Right renal pelvis (tissue), 4 donors: ENCODE measurements at places on chromosomes 6 and 20.
A peak's percentile ranks its signal among the peaks of the same experiment; 100 is the strongest.

- DNase-seq = peak; percentile 23
These were observed 874.2 kb downstream of the TFAP2A start for GRCh38 chr6:9540534-9541126.

GRCh38 chr20:24485981-24486380 is 16.6 kb downstream of the SYNDIG1 start:
- no peak for DNase-seq

DNA sequence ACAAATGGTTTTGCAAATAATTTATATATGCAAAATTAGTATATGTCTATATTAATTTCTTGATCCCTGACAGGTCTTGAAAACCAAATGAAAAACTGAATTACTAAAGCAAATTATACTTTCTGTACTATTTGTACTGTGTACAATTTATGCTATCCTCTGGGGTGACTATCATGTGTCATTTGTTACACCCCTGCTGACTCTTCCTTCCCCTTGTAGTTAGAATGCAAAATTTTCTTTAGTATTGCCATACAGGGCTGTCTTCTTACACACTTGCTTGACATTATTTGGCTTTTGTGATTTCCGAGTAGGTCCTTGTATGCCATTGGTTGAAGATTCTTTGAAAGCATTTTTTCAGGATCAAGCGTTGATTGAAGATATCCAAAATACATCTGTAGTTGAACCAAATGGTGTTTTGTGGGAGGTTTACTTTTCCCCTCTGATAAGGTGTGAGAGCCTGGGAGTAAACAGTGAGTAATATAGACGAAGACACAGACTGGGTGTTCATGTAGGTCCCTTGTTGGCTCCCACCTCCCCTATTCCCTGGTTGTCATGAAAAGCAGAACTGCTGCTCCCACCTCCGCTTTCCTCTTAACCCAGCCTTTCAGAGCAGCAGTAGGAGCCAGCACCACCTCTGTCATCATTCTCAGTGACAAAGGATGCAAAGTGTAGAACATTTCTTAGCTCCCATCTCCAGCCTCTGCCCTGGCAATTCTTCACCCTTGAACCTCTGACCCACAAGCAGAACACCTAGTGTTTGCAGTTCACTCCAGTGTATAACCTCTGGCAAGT is 29.0 kb downstream of the NCOA7 start:
- no peak for DNase-seq

GRCh38 chr6:167996424-167997199 is 859 bp upstream of the KIF25 start:
- no peak for DNase-seq

GRCh38 chr6:13427316-13427715 is 60.1 kb downstream of the GFOD1 start:
- DNase-seq = no peak

DNA sequence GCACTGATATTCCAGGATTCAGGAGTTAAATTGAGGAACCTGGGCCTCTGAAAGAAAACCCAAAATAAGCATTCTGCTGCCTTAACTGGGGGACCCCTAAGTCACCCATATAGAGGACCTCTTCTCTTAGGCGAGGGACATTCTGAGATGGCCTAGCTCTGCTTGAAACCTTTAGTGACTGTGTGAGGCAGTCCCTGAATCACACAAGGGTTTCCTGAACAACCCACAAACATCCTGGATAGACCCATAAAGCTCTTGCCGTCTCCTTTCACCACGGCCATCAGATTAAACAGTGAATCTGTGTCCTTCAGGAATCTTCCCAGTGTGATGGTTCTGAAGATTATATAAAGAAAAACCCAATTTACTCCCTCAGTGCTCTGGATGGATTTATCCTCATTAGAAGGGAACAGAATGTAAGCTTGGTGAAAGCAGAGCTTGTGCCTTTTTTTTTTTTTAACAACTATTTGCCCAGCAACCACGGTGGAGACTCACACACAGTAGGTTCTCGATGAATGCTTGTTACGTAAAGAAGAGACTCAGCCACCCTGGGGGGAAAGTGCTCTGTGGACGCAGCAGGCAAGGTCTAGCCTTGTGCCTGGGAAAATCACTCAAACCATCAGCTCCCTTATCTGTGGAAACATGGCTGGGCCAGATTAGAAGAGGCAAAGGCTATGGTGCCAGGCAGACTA is 39.1 kb upstream of the SIRPG start:
- no peak for DNase-seq

GRCh38 chr6:2732503-2733089 is 18.1 kb downstream of the MYLK4 start:
- no peak for DNase-seq

DNA sequence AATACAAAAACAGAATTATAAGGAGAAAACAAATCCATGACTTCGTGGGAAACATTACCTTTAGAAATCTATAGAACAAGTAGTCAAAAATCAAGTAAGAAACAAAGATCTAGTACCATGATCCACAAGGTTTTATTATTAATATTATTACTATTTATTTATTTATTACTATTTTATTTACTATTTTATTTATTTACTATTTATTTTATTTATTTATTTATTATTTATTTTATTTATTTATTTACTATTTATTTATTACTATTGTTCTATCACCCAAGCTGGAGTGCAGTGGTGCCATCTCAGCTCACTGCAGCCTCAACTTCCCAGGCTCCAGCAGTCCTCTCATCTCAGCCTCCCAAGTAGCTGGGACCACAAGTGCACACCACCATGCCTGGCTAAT is 13.5 kb upstream of the ELMO2 start:
- no peak for DNase-seq

GRCh38 chr6:150547502-150548222 is 52.0 kb upstream of the PLEKHG1 start:
- no peak for DNase-seq

DNA sequence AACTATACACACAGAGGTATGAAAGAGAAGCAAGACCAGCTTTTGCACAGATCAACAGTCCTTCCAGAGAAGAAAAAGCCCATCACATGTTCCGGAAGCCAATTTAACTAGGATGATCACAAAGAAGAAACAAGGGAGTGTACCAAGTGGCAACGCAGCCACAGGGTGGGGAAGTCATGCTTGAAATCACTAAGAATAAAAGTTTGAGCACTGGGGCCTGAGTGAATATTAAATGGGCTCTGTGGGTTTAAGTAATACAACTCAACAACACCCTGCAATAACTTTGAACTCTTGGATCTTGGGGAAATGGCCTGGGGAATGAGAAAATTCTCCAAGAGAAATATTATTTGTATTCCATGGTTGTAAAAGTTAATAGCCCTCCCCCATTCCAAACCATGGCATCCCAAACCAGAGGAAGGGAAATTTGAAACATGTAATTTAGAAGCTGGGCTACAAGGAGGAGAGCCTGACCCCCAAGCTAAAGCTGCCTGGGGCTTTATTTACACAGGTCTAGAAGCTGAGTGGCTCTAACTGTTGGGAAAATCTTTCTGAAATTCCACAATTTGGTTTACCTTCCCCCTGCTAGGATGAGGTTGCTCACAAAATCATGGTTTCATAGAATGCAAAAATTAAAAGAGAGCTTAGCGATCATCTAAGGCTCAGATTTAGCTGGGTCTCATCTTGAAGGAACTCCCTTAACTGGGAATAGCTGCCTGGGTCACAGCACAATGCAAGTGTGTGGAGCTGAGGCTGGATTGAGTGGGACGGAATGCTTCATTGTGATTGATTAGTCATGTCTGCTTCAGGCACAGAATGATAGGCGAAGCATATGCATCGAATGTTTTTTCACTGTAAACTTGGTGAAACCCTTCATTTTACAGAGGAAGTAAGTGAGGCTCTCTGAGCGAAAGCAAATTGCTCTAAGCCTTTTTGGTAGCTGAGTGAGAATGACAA is 143.6 kb downstream of the BMP7 start:
- DNase-seq = no peak

GRCh38 chr6:703552-703951 is 10.6 kb upstream of the EXOC2 start:
- DNase-seq = no peak

GRCh38 chr6:93790981-93791380 is 371.6 kb upstream of the EPHA7 start:
- DNase-seq = no peak

- no peak for DNase-seq
These were observed 23.3 kb upstream of the UST start for GRCh38 chr6:148723484-148723883.

DNA sequence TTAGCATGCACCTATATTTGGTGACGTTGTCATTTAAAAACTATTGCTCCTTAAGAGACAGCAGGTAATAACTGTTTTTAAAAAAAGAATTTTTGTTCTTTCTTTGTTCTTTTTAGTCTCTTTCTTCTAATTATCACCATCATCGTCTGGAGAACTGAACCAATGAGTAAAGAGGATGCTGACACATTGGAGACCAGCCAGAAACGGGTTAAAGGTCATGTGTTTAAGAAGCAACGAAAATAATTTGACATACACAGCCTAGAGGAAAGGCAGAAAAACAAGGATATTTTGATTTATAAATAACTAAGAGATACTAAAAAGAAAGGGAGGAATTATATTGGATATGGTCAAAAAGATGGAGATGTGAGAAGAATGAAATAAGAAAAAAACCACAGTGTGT is 19.2 kb upstream of the FYN start:
- DNase-seq = no peak

DNA sequence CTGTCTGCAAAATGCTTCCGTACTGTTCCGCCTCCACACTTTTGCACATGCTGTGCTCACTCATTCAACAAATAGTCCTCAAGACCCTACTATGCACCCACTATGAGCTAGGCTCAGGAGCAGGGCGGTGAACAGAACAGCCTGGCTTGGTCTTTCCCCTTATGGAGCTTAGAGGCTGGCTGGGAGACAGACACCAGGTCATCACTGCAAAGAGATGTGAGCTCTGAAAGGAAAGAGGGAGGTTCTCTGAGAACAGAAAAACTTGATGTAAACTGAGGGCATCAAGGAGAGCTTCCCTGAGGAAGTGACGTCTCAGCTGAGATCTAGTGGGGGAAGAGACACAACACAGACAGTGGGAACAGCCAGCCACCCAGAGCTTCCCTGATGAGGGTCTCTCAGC is 31.0 kb upstream of the TGM2 start:
- DNase-seq = no peak

GRCh38 chr6:143279385-143279784 is 171.1 kb downstream of the ADAT2 start:
- no peak for DNase-seq

- no peak for DNase-seq
These were observed 189.6 kb upstream of the PDE10A start for GRCh38 chr6:165852676-165853075.

DNA sequence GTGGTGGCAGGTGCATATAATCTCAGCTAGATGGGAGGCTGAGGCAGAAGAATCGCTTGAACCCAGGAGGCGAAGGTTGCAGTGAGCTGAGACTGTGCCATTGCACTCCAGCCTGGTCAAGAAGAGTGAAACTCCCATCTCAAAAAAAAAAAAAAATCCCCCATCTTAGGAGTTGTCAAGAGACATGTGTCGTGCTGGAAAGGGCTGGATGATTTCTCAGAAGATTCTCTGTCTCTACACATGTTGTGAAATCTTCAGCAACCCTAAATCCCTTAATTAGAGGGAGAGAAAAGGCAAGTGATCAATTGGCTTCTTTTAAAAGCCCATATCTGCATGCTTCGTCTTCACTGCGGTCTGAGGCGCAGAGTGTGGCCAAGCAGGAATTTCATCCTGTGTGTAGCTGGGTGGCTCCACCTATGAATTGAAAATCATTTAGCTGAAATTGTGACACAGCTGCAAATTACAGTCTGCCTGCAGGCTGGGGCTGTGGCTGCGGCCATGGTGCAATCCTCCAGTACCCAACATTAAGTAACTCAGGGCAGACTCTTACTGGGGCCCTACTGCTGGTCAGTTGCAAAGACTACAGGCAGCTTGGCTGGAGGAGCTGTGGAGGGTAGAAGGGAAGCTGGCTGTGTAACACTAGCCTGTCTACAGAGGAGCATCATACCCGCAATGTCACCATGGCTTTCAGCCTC is 3.2 kb upstream of the TGM3 start:
- DNase-seq = no peak

- DNase-seq = no peak
These were observed 100.1 kb downstream of the ZFAND3 start for GRCh38 chr6:37919417-37920157.

DNA sequence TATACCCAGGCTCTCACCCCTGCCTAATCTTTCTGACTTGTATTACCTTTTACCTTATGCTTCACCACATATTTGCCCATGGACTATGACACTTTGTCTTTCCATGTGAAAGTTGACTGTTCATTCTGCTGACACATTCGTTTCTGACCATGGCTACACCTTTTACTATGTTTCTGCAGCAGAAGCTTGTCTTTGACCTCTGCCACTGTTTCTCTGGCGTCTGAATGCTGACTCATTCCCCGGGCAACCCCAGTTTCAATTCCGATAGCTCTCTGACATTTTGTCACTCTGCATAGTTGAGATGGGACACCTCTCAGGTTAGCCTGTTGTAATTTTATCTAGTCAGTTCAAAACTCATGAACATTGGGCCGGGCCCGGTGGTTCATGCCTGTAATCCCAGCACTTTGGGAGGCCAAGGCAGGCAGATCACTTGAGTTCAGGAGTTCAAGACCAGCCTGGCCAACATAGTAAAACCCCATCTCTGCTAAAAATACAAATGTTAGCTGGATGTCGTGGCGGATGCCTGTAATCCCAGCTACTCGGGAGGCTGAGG is 50.7 kb downstream of the SLC26A8 start:
- DNase-seq = no peak

- no peak for DNase-seq
These were observed 100.6 kb downstream of the KCNB1 start for GRCh38 chr20:49381558-49382493.

GRCh38 chr20:58322083-58322482 is 12.6 kb downstream of the RAB22A start:
- DNase-seq = no peak
